ENCODE measurements at places on chromosomes 6 and 20. TPM values are rescaled to one million over a fixed set of nuclear protein-coding genes. Genes with fewer than 3 reads are reported as not detected.
A peak's percentile ranks its signal among the peaks of the same experiment; 100 is the strongest.

DNA sequence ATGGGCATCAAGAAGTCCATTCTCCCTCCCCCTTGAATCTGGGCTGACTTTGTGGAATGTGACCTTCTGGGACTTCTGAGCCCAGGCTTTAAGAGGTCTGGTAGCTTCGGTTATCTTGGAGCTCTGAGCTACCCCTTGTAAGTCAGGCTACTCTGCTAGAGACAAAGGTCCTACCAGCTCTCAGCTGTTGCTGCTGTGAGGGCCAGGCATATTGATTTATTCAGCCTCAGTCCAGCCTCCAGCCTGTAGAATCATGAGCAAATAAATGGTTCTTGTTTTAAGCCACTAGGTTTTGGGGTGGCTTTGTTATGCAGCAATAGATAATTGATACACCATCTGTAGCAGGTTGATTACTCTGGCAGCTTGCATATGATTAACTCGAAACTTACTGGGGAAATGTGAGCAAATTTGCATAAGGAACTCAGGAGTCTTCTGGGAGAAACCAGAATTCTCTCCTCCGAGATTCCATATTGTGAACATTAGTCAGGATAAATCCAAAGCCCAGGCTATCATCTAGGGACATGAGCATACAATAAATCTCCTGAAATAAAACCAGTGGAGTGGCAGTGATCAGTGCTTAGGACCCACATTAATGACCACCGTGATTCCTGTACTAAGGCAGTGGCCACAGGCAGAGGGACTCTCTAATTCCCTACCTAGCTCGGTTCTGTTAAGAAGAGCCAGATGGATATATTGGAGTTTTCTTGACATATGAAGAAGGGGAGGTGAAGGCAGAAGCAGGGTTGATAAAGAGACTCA lies 336.1 kb downstream of the CDC5L start:
- H3K4me1 ChIP-seq, result no peaks in the 10 kb centered on the region
- H3K27ac ChIP-seq, result no peak overlapping the region
- no peak overlapping the region for H3K4me3 ChIP-seq
- DNase-seq, result peak; percentile 6
- H3K27me3 ChIP-seq, result no peaks in the 10 kb centered on the region

- peaks cover 21% of the 10 kb centered on the region for H3K4me1 ChIP-seq
- H3K27me3 ChIP-seq, result no peaks in the 10 kb centered on the region
- H3K4me3 ChIP-seq, result no peak overlapping the region
- H3K36me3 ChIP-seq, result no peaks in the 10 kb centered on the region
- no peak for DNase-seq
Observed at GRCh38 chr20:23126281-23127061, 40.3 kb upstream of the CD93 start.

GRCh38 chr20:16488086-16488485 lies 85.2 kb downstream of the KIF16B start:
- DNase-seq, result no peak
- no peaks in the 10 kb centered on the region for H3K27me3 ChIP-seq
- no peak overlapping the region for H3K27ac ChIP-seq

- no peaks in the 10 kb centered on the region for H3K27me3 ChIP-seq
- no peak for DNase-seq
- H3K36me3 ChIP-seq, result no peaks in the 10 kb centered on the region
- H3K4me1 ChIP-seq, result peaks cover 43% of the 10 kb centered on the region
Observed at GRCh38 chr20:37317316-37317715, 27.9 kb downstream of the MANBAL start.

- no peak overlapping the region for H3K4me3 ChIP-seq
- H3K27ac ChIP-seq, result no peak overlapping the region
- no peaks in the 10 kb centered on the region for H3K36me3 ChIP-seq
- H3K27me3 ChIP-seq, result no peaks in the 10 kb centered on the region
- no peaks in the 10 kb centered on the region for H3K4me1 ChIP-seq
Observed at GRCh38 chr20:19070681-19071445, 141.6 kb upstream of the SLC24A3 start.

GRCh38 chr20:4866429-4866828 lies 134.9 kb downstream of the SLC23A2 start:
- no peak for DNase-seq
- peaks cover 2% of the 10 kb centered on the region for H3K36me3 ChIP-seq
- H3K4me3 ChIP-seq, result no peak overlapping the region
- H3K4me1 ChIP-seq, result no peaks in the 10 kb centered on the region
- H3K27ac ChIP-seq, result no peak overlapping the region

DNA sequence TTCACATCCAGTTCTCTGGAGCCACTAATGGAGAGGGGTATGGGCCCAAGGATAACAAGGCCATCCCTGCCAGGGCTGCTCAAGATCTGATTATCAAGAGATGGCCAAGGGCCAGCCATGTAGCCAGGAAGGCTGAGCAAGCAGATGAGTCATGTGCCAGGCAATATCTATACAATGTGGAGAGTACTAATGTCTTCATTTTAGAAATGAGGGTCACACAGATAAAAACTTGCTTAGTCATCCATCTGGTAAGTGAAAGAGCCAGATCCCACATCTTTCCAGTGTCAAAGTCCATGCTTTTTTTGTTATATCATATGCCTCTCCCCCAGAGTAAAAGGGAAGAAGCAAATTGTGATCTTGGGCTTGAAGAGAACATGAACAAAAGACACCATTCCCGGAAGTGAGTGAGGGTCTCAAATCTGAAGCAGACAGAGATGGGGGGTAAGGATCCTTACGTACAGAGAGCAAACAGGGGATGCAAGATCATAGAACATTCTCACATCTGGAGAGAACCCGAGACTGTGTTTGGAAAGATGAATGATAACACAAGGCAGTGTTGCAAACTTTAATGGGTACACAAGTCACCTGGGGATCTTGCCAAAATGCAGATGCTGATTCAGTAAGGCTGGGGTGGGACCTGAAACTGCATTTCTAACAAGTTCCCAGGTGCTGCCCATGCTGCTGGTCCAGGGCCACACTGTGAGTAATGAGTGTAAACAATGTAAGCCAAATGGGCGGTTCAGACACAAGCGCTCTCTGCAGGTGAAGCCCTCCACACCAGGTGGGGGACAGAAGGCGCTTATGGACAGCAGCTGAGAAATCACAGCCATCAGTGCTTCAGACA lies 20.0 kb upstream of the GSTA3 start:
- peak; percentile 87 for DNase-seq
- H3K4me3 ChIP-seq, result no peak overlapping the region
- H3K27ac ChIP-seq, result no peak overlapping the region
- H3K4me1 ChIP-seq, result no peaks in the 10 kb centered on the region

GRCh38 chr6:66675906-66676305 lies 968.9 kb upstream of the EYS start:
- H3K4me1 ChIP-seq, result no peaks in the 10 kb centered on the region
- H3K4me3 ChIP-seq, result no peak overlapping the region
- H3K27me3 ChIP-seq, result no peaks in the 10 kb centered on the region
- no peaks in the 10 kb centered on the region for H3K36me3 ChIP-seq

DNA sequence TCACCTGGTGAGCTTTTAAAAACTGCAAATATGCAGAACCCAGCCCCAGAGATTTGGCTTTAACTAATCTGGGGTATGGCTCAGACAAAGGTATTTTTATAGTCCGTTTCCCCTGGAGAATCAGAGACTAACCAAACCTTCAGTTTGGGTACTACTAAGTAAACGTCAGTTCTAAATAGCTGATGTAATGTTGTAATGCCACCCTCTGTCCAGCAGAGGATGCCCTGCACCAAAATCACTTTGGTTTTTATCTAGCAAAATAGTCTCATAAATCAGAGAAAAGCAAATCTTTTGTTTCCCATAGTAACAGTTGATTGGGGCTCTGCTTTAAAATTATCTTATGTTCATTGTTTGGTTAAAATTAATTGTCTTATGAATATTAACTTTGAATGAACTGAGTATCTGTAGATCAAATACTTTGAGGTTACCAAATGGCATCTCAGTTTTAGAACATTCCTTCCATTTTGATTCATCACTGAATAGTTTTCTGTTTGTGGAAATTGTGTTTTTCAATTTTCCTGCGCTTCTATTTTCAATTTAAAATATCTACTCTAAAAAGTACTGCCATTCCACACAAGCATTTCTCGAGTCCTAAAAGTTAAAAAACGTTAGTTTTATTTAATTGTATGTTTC lies 278.3 kb upstream of the PLCB4 start:
- H3K4me1 ChIP-seq, result peaks cover 19% of the 10 kb centered on the region
- H3K4me3 ChIP-seq, result no peak overlapping the region
- H3K27me3 ChIP-seq, result no peaks in the 10 kb centered on the region
- H3K36me3 ChIP-seq, result no peaks in the 10 kb centered on the region
- DNase-seq, result peak; percentile 70

- H3K27ac ChIP-seq, result no peak overlapping the region
- H3K36me3 ChIP-seq, result peaks cover 8% of the 10 kb centered on the region
- no peaks in the 10 kb centered on the region for H3K27me3 ChIP-seq
Observed at GRCh38 chr6:28357036-28357435, 7.3 kb downstream of the ZKSCAN3 start.

GRCh38 chr6:5511954-5512353 lies 250.6 kb downstream of the FARS2 start:
- no peak for DNase-seq
- H3K27ac ChIP-seq, result no peak overlapping the region
- no peaks in the 10 kb centered on the region for H3K4me1 ChIP-seq

DNA sequence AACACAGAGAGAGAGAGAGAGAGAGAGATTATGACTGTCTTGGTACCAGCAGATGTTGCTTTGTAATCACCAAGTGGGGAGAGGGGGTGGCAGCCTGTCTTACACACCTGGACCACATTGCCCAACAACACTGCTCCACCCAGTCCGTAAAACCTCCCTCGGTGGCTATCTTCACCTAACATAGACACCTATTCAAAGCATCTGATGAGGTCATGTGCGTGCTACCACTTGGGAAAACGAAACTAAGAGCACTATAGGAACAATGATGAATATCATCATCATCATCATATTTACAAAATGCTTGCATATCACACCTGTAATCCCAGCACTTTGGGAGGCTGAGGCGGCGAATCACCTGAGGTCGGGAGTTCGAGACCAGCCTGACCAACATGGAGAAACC lies 24.1 kb upstream of the SALL4 start:
- DNase-seq, result no peak
- H3K27ac ChIP-seq, result no peak overlapping the region
- no peaks in the 10 kb centered on the region for H3K4me1 ChIP-seq
- H3K36me3 ChIP-seq, result no peaks in the 10 kb centered on the region
- H3K4me3 ChIP-seq, result no peak overlapping the region

GRCh38 chr6:87675004-87675681 lies 26.9 kb downstream of the AKIRIN2 start:
- DNase-seq, result no peak
- peaks cover 21% of the 10 kb centered on the region for H3K36me3 ChIP-seq
- no peaks in the 10 kb centered on the region for H3K27me3 ChIP-seq
- H3K4me1 ChIP-seq, result peaks cover 11% of the 10 kb centered on the region

- no peak overlapping the region for H3K27ac ChIP-seq
- no peaks in the 10 kb centered on the region for H3K27me3 ChIP-seq
- no peaks in the 10 kb centered on the region for H3K4me1 ChIP-seq
- H3K36me3 ChIP-seq, result no peaks in the 10 kb centered on the region
- DNase-seq, result no peak
Observed at GRCh38 chr20:9134346-9134745, 65.5 kb downstream of the PLCB4 start.

- DNase-seq, result no peak
- no peaks in the 10 kb centered on the region for H3K27me3 ChIP-seq
- no peak overlapping the region for H3K27ac ChIP-seq
- no peak overlapping the region for H3K4me3 ChIP-seq
- no peaks in the 10 kb centered on the region for H3K36me3 ChIP-seq
Observed at GRCh38 chr20:42714298-42715141, 475.2 kb downstream of the PTPRT start.

DNA sequence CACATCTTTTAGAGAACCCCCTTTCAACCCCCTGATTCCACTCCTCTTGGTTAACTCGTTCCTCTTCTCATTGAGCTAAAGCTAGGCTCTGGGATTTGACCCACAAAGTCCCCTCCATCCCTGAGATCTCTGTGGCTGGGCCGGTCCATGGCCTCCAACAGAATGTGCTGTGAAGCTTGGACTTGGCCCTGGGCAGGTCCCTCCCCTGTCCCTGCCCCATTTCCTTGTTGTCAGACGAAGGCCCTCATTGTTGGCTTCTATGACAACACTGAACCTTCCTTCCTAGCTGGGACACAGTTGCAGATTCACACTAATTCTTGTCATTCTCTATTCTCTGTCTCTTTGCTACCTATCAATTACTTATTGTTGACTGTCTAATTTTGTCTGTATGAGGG lies 156.1 kb downstream of the SYCP2 start:
- DNase-seq, result no peak
- no peak overlapping the region for H3K4me3 ChIP-seq
- no peak overlapping the region for H3K27ac ChIP-seq
- no peaks in the 10 kb centered on the region for H3K27me3 ChIP-seq

DNA sequence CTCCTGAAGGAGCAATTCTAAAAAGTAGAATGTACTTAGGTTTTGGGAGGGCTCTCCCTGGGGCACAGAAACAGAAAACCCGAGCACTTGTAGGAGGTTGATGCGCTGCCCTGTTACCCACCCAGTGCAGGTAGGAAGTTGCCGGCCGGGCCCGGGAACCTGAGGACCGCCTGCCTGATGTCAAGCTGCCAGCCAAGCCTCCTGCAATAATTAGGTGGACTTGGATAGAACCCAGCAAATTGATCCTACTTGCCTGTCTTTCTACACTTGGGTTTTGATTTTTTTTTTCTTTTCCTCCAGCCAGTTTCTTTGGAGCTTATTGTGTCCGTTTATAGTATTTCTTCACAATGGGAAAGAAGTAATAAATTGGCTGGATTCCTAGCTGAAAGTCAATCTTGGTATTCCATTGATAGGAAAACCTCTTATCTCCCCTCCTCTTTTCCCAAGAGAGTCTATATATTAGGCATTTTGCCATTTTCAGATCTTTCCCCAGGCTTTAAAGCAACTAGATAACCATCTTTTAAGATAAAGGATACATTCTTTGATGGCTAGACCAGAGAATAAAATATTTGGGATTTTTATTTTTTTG lies 78.3 kb upstream of the FYN start:
- no peak overlapping the region for H3K27ac ChIP-seq
- H3K27me3 ChIP-seq, result peaks cover 18% of the 10 kb centered on the region
- H3K4me1 ChIP-seq, result no peaks in the 10 kb centered on the region
- no peak overlapping the region for H3K4me3 ChIP-seq

- H3K27me3 ChIP-seq, result no peaks in the 10 kb centered on the region
- no peaks in the 10 kb centered on the region for H3K36me3 ChIP-seq
- H3K4me3 ChIP-seq, result no peak overlapping the region
- H3K4me1 ChIP-seq, result no peaks in the 10 kb centered on the region
- no peak for DNase-seq
- H3K27ac ChIP-seq, result no peak overlapping the region
Observed at GRCh38 chr6:133683606-133684005, 205.3 kb upstream of the TCF21 start.

GRCh38 chr6:157383471-157383870 lies 2.5 kb downstream of the ZDHHC14 start:
- H3K27me3 ChIP-seq, result peaks cover 24% of the 10 kb centered on the region
- H3K27ac ChIP-seq, result no peak overlapping the region
- no peaks in the 10 kb centered on the region for H3K36me3 ChIP-seq
- no peak for DNase-seq
- peaks cover 10% of the 10 kb centered on the region for H3K4me1 ChIP-seq
- no peak overlapping the region for H3K4me3 ChIP-seq

GRCh38 chr6:82365016-82365795 lies 1.6 kb downstream of the TPBG start:
- H3K4me3 ChIP-seq, result peak overlapping the region; percentile 81
- H3K27ac ChIP-seq, result no peak overlapping the region
- H3K27me3 ChIP-seq, result peaks cover 14% of the 10 kb centered on the region

SLC17A9 gene
- total RNA-seq, result 2.5 TPM

AFG1L gene
- total RNA-seq, result 3.1 TPM

KHDC1 gene
- total RNA-seq, result 8.0 TPM

STAU1 gene
- 54.4 TPM for total RNA-seq

CRIP3 gene
- total RNA-seq, result 5.2 TPM

PTCRA gene
- total RNA-seq, result not detected

GRM1 gene
- total RNA-seq, result 0.54 TPM

WFDC12 gene
- not detected for total RNA-seq

SALL4 gene
- 22.2 TPM for total RNA-seq

PNPLA1 gene
- not detected for total RNA-seq

LHFPL5 gene
- not detected for total RNA-seq

HRH3 gene
- total RNA-seq, result not detected

ME1 gene
- 2.0 TPM for total RNA-seq

COL20A1 gene
- 0.85 TPM for total RNA-seq
